Caco-2 (cell line): ENCODE measurements at places on chromosomes 11 and 22. TPM values are rescaled to one million over a fixed set of nuclear protein-coding genes. Genes with fewer than 3 reads are reported as not detected.

Gene CHRNA10
- total RNA-seq, result 3.6 and 3.9 TPM in 2 replicates

DNA sequence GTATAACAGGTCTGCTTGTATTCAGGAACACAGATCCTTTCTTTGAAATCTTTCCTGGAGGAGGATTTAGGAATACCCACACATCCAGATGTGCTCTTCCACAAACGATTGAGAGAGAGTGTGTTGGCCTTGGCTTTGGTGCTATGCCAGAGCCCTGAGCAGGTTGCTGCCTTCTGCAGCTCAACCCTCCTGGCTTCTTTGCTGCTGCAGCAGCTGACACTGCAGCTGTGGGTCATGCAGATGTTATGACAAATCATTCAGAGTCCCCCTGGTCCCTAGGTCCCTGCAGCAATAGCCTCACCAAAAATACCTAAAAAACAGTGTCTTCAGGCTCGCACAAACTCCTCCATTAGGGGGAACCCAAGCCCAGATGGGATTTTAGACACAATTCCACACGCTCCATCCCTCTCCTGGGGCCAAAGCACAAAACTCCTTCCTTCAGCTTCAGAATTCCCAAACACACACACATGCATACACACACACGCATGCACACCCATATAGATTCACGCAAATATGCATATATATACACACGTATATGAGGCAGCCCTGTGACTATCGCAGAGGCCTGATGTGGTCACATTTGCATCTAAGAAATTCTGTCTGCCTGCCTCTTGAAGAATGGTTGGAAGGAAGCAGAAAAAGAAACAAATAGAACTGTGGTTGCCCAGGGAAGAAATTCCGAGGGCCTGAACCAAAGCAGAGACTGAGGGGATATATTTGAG, 35.4 kb downstream of the SLN start:
- DNase-seq, result no peak

Gene KRTAP5-2
- total RNA-seq, result not detected in 2 replicates

DNA sequence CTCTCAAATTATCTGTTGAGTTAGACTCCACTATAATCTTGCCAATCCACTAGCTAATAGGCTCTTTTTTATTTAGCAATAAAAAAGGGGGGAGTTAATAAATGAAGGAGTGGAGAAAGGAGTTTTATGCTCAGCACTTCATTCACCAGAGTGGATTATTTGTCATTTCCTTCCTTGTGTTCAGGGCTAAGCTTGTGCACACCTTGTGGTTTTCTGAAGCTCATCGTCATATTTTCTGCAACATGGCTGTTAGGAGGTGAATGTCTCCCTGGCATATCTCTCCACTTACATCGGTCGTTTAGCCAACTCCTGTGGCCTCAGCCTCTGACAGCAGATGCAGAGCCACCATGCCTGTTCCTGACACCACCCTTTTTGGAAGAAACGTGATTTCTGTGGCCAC, 83.9 kb upstream of the MTNR1B start:
- DNase-seq, result no peak
